ENCODE measurements at places on chromosomes 4 and X.

- no peak for DNase-seq
Measured at GRCh38 chrX:155028877-155029291, 2.2 kb downstream of the FUNDC2 start.

- no peak for DNase-seq
Measured at GRCh38 chr4:99202536-99202935, 16.5 kb downstream of the ADH6 start.

DNA sequence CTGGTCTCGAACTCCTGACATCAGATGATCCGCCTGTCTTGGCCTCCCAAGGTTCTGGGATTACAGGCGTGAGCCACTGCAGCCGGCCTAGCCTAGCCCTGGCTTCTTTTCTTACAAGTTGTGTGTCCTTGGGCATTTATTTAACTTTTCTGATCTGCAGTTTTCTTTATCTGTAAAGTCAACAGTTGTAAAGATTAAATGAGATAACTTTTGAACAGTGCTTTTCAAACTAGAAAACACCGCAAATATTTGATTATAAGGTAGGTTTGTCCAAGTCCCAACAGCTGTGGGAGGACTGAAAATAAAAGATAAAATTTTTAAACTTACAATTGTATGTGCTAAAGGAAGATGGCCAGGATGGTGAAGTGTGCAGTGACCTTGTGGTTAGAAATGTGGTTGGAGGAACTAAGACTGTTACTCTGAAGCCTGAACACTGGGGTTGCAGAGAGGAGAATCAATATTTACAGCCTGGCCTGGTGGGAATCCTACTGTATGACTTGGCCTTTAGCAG is 44.8 kb downstream of the GSX2 start:
- no peak for DNase-seq

DNA sequence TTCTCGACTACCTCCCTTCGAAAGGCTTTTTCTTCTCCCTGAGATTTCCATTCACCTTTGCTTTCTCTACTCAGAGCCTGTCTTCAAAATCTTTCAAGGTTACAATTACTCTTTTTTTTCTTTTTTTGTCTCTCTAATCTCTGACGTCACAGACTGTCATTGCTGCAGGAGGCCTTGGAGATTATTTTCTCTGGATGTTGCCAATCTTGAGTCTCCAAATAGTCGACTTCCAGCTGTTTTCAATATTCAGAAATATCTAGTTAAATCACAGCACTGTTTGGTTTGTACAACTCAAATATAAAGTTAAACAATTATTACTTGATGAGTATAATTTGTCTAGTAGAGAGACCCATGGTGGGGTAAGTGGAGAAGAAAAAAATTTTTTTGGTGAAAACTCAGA is 359.0 kb upstream of the BOD1L1 start:
- no peak for DNase-seq

DNA sequence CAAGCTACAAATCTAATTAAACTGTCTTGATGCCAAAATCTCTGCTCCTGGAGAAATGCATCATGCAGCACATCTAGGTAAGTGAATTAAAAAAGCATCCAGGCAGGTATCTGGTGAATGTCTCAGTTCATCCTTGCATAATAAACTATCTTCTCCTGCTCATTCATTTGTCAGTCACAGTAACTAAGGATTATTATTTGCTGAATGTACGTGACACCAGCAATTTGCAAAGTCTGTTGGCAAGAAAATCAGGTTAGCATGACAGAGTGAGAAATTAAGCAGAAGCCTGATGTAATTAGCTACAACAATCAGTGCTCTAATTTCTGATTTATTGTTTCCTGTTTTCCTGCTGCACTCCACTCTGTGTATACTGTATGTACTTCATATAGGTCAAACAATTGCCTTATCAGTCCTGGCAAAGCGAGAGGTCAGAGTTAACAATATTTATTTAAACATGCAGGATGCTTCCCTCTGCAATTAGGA is 213.6 kb downstream of the FBXO8 start:
- DNase-seq = no peak

- DNase-seq = no peak
Measured at GRCh38 chrX:71609095-71609750, 9.1 kb downstream of the CXCR3 start.

All from stimulated activated CD8-positive, alpha-beta memory T cell treated with anti-CD3 and anti-CD28 coated beads, Interleukin-2, amount 100 ng/mL, for 48 hours (primary cell).